Stimulated activated CD4-positive, alpha-beta T cell treated with anti-CD3 and anti-CD28 coated beads, Interleukin-2, amount 100 ng/mL, for 48 hours (primary cell): ENCODE measurements at places on chromosomes 7 and 10.

DNA sequence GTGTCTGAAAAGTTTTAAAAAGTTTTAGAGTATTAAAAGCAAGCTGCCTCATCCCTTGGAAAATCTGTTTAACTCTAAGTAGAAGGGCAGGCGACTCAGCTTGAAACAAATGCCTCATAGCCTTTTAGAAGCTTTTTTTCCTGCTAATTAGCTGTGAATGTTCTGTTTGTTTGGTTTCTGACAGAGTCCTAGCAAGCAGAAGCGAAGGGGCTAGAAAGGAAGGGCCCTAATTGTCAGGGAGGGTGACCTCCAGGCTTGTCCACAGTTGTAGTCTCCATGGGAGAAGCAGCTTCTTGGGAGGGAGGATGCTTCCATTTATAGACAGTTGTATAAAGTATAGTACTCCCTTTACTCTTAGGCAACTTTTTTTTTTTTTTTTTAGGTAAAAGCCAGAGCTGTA, 90.9 kb downstream of the DNAJC1 start:
- DNase-seq = no peak

- DNase-seq = no peak
Observed at GRCh38 chr10:90451283-90451682, 406.6 kb downstream of the HTR7 start.

DNA sequence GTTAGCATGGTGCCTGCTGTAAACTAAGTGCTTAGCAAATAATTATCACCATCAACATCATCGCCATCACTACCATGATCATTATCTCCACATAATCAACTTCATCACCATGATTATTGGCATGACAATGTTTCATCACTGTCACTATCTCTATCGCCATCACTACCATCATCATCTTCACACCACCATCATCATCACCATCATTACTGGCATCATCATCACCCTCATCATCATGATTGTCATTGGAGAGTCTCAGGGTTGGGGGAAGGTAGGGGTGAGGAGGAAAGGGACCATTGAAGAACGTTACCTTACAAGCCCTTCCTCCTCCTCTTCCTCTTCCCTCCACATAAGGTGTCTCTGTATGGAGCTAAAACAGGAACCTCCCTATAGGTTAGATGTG, 54.9 kb upstream of the GPR26 start:
- no peak for DNase-seq

GRCh38 chr10:33880291-33880690, 545.8 kb upstream of the NRP1 start:
- DNase-seq = no peak

DNA sequence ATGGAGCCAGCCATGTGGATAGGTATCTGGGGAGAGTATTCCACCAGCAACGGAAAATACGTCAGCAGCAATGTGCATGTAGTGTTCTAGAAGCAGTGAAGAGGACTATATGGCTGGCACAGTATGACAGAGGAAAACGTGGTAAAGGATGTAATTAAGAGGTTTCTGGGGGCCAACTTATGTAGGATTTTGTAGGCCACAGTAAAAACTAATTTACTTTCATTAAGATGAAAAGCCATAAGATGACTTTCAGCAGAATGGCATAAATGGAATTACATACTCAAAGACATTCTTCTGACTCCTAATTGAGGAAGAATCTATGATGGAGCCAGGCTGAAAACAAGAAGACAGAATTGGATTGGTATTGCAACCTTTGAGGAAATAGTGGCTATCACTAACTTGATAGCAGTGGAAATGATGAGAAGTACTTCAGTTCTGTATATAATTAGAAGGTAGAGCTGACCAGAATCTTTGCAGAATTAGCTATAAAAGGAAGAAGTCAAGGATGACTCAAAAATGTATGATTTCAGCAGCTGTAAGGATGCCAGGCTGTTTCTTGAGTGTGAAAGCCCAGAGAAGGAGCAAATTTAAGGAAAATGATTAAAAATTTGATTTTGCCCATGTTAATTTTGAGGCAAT, 156.7 kb downstream of the MBL2 start:
- DNase-seq = no peak

GRCh38 chr10:99234041-99234790, 1.4 kb downstream of the HPSE2 start:
- DNase-seq = no peak

DNA sequence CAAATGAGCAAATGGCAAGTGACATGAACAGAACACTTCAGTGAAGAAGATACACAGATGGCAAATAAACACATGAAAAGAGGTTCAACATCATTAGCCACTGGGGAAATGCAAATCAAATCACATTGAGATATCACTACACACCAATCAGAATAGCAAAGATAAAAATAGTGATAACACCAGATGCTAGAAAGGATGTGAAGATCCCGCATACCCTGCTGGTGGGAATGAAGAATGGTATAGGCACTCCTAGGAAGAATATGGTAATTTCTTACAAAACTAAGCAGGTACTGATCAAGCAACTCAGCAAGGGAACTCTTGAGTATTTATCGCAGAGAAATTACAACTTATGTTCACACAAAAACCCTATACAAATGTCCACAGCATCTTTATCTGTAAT, 11.2 kb downstream of the LAMB4 start:
- DNase-seq = no peak

- DNase-seq = no peak
Observed at GRCh38 chr10:34235164-34235832, 579.8 kb downstream of the PARD3 start.

DNA sequence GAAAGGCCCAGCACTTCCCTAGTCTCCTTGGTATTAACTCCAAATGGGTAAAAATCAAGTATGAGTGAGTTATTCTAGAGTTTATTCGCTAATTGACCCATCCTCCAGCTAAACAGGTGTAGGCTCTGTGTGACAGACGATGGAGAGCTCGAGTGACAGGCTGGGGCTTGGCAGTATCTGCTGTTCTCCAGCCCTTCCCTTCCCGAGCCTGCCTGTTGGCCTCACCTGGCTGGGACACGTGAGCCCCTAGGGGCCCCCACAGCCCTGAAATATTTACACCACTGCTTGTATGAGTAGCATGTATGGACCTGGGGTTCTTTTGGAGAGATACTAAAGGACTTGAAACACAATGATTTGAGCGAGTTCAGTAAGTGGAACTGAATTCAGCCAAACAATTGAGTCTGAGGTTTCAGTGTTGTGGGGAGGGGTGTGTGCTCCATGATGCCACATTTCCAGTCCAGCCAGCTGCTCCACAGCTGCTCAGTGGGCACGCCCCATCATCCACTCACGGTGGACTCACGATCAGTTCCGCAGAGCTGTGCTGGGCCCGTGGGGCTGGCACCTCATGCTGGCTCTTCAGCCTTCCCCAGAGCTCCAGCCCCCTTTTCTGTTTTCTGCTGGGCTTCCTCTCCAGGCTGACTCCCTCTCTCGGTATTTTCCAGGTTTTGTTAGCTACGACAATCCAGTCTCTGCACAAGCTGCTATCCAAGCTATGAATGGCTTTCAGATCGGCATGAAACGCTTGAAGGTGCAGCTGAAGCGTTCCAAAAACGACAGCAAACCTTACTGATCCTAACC, 283.0 kb downstream of the USP6NL start:
- DNase-seq = no peak

DNA sequence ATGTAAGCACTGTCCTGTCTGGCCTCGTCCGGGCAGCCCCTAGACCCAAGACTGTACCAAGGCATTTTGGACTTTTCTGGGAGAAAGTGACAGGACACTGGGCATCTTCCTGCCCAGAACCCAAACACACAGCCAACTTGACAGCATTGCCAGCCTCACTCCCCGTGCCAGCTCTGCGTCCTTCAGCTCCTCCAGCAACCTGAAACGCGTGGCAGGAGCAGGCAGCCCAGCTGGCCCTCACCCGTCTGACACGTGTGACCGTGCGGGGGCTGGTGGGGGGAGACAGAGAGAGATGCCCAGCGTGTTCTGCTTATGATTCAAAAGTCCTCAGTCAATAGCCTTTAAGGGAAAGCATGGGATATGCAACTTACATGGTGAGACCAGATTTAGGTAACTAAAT, 50.3 kb upstream of the SLC29A3 start:
- no peak for DNase-seq
